ENCODE measurements at places on chromosomes 2 and 18.

GRCh38 chr2:44171018-44171417 lies 2.3 kb downstream of the PPM1B start:
- DNase-seq = no peak

GRCh38 chr2:2325516-2325915 lies 5.6 kb downstream of the MYT1L start:
- no peak for DNase-seq

GRCh38 chr2:70511971-70512729 lies 41.5 kb downstream of the TGFA start:
- no peak for DNase-seq

- DNase-seq = no peak
These were observed 45.9 kb downstream of the PXDN start for GRCh38 chr2:1698188-1698945.

GRCh38 chr2:222447131-222447530 lies 22.8 kb downstream of the SGPP2 start:
- DNase-seq = no peak

- DNase-seq = no peak
These were observed 2.5 kb upstream of the DNAJC10 start for GRCh38 chr2:182713601-182714000.

GRCh38 chr2:30862054-30862651 lies 54.9 kb upstream of the CAPN13 start:
- peak; percentile 59 for DNase-seq

DNA sequence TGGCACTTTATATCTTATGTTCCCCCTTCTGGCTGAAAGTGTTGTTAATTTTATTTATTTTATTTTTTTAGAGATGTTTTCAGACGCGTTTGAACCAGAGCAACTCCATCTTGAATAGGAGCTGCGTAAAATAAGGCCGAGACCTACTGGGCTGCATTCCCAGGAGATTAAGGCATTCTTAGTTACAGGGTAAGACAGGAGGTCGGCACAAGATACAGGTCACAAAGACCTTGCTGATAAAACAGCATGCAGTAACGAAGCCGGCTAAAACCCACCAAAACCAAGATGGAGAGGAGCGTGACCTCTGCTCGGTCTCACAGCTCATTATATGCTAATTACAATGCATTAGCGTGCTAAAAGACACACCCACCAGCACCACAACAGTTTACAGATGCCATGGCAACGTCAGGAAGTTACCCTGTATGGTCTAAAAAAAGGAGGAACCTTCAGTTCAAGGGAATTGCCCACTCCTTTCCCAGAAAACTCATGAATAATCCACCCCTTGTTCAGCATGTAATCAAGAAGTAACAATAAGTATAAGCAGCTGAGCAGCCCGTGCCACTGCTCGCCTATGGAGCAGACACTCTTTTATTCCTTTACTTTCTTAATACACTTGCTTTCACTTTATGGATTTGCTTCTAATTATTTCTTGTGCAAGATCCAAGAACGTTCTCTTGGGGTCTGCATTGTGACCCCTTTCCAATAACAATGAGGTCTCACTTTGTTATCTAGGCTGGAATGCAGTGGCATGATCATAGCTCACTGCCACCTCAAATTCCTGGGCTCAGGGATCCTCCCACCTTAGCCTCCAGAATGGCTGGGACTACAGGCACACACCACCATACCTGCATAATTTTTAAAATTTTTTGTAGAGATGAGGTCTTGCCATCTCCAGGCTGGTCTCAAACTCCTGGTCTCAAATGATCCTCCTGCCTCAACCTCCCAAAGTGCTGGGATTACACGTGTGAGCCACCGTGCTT lies 55.9 kb downstream of the CACNB4 start:
- no peak for DNase-seq

DNA sequence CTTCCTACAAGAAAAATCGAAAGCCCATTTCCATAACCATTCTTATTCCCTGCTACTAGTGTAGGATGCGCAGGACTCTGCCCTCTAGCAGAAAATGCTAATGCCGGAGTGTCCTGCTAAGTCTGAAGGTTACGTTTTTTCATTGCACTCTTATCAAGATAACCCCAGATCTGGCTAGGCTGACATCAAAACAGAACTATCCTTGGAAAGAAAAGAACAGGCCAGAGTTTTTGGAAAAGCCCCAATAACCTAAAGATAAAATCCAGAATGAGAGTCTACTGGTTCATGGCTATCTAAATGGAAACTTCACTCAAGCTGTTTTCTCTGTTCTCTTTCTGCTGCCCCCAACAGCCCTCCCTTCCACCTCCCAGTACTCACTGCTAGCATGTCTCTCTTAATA lies 913 bp downstream of the RNF152 start:
- DNase-seq = no peak

- DNase-seq = no peak
These were observed 29.9 kb upstream of the IMPA2 start for GRCh38 chr18:11951390-11951851.

GRCh38 chr18:75656035-75656434 lies 228.5 kb upstream of the SMIM21 start:
- DNase-seq = no peak

DNA sequence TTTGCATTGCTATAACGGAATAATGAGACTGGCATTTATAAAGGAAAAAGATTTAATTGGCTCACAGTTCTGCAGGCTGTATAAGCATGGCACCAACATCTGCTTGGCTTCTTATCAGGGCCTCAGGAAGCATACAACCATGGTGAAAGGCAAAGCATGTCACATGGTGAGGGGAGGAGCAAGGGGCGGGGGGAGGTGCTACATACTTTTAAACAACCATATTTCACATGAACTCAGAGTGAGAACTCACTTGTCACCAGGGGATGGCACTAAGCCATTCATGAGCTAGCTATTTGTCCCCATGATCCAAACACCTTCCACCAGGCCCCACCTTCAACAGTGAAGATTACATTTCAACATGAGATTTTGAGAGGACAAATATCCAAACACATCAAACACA lies 188.7 kb downstream of the MBD5 start:
- DNase-seq = no peak

GRCh38 chr2:230877116-230877758 lies 12.5 kb downstream of the ITM2C start:
- DNase-seq = no peak

DNA sequence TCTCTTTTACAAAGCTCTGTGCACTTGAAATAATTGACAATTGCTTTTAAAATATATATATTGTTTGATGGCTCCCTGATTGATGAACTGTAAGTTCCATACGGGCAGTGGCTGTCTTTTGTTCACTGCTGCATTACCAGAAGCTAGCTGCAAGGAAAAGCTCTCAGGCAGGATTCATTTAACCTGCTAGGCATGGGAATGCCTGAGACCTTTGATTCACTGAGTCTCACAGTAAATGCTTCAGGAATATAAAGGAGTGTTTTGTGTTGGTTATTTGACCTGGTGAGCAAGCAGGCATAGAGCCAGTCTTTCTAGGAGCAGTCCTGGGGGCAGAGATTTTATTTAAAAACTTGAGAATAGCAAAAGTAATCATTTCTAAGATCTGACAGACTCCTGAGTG lies 193.2 kb upstream of the ITGA4 start:
- DNase-seq = no peak

Measured in fibroblast of skin of left quadriceps (primary cell).